Esophagus squamous epithelium (tissue), 5 donors: ENCODE measurements at places on chromosomes 12 and 14.

- DNase-seq = no peak
Observed at GRCh38 chr14:44961151-44961553, 595 bp downstream of the KLHL28 start.

DNA sequence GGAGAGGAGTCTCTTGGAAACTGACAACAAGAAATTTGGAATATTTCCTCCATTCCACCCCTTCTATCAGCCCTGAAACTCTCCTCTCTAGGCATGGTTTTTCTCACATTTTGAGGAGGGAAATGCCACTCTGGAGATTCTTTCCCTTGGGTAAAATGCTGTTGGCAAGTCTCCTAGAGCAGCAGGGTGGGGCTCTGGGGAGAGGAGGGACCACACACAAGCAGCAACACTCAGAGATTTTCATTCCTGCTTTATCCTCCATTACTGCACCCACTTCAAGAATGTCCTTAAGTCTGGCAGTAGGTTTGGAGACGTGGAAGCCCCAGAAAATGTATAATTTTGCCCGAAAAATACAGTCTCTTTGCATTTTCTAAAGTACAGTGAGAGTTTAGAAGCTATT, 130.8 kb upstream of the FLRT2 start:
- no peak for DNase-seq

- DNase-seq = no peak
Observed at GRCh38 chr14:94400422-94400841, 12.0 kb upstream of the SERPINA1 start.

DNA sequence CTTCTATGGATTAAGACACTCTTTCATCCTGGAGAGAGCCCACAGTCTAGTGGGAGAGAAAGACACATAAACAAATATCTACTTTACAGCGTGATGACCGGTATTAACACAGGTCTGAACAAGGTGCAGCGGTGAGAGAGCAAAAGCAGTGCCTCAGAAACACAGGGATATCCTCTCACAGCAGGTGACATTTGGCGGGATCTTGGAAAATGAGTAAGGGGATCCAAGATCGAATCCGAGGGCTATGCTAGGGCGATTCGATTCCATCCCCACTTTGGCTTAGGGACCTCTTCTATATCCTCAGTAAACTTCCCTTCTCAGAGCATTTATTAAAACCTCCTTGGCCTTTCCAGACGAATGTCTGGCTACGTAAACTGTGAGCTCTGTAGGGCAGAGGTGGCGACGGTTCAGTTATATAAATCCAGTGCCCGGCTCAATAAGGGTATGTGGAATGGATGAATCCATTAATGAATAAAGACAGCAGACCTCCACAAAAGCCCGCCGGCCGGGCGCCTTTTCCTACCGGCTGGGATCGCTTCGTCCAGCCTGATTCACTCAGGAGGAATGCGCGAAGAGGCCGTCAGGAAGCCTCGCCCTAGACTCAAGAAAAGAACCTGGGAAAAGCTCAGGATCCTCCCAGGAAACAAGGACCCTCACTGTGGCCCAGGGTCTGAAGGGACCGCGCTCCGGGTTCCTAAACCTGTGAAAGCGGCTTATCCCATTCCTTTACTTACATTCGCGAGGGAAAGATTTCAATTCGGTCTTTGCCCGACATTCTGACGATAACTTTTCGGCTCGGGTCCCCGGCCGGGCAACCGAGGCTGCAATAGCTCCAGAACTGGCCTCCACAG, 455 bp downstream of the ATP6V1D start:
- no peak for DNase-seq

GRCh38 chr14:52844262-52845060, 53.1 kb upstream of the GNPNAT1 start:
- DNase-seq = no peak

DNA sequence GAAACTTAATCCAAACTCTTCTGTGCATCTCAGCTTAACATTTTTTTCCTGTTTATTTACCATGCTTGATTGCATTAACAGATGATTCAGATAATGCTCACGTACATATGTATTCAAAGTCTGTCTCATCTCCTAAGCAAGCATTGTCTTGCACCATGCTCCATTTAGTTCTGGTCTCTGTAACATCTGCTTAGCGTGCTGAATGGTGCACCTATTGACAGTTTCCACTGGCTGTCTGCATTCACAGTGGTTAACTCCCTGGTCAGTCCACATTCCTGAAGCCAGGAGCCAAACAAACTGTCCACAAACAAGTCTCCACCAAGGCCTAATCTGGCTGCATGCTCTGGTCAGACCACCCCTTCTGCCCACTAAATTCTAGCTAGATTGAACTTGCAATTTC, 83.9 kb downstream of the KNTC1 start:
- DNase-seq = no peak

GRCh38 chr14:59055439-59056045, 132.9 kb upstream of the DAAM1 start:
- DNase-seq = no peak

GRCh38 chr14:94397289-94398181, 9.1 kb upstream of the SERPINA1 start:
- no peak for DNase-seq

GRCh38 chr12:15163030-15163976, 57.9 kb downstream of the RERG start:
- no peak for DNase-seq

GRCh38 chr14:105419195-105420091, at the start of gene MTA1:
TSS of gene MTA1 (plus strand) at chr14:105419827. CDS start at chr14:105420036, 209 bp downstream.
- DNase-seq = no peak

GRCh38 chr14:99146616-99147365, 125.2 kb downstream of the BCL11B start:
- no peak for DNase-seq

- no peak for DNase-seq
Observed at GRCh38 chr14:47442211-47442610, 233.2 kb downstream of the MDGA2 start.

DNA sequence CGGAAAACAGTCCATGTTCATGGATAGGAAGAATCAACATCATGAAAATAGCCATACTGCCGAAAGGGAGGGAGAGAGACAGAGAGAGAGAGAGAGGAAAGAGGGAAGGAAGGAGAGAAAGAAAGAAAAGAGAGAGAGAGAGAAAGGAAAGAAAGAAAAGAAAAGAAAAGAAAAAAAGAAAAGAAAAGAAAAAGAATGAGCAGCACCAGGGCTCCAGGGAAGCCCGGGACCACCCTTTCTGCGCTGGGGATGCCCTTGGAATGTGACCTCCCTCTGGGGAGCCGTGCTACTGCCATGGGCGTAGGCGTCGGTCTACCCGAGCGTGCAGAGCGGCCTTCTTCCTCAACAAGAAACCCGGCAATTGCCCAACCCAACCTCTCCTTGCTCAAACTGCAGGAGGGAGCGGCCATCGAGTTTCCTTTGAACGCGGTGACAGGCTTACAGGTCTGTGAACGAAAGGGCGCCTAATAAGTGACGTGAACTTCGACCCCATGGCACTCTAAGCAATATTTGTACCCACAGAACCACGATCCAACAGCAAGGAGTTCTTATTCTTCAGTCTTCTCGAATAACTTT, 16.9 kb downstream of the OR6S1 start:
- DNase-seq = no peak

DNA sequence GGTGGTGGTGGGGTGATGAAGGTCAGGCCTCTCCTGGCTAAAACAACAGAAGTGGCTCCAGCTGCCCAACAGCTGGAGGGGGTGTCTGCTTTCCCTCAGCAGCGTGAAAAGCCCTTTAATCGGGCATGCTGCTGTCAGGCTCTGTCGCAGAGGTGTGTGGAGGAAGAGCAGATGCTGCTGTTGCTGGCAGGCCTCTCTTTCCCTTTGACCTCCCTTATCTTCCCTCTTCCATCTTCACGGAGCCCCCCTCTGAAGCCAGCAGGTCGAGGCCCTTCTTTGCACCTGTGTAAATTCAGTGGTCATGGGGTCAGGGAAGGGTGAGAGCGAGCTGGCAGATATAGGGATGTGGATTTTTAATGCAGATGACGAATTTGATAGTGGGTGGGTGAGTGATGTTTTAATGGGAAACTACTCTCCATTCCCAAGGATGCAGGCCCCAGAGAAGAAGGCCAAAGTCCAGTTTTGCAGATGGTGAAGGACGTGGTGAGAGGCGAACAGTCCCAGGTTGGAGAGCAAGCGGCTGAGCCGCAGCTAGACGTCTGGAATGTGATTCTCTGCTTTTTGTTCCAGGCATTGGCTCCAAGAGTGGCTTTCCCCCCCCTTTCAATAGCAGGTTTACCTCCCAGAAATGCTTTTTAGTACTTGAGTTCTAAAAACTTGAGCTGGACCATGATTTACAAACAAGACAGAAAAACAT, 64.0 kb downstream of the SMOC1 start:
- DNase-seq = no peak

GRCh38 chr14:93100570-93100969, 15.2 kb downstream of the ITPK1 start:
- DNase-seq = no peak

- no peak for DNase-seq
Observed at GRCh38 chr14:93207468-93208308, 632 bp downstream of the UBR7 start.

DNA sequence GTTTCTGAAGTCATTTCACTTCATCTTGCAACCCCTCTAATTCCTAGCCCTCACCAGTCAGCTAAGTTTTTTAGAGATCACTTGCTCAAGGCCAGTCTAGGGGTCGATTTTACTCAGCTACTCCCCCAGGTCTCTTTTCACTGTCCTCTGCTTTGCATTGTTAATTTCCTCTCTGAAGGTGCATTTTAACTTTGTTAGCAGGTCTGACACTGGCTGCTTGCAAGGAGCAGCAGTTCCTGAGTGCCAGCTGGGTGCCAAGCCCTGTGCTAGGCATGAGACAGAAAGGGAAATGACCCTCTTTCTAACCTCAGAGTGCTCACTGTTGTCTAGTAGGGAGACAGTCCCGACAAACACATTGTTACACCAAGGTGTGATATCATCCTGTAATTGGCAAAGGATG, 17.8 kb upstream of the DACT1 start:
- no peak for DNase-seq

DNA sequence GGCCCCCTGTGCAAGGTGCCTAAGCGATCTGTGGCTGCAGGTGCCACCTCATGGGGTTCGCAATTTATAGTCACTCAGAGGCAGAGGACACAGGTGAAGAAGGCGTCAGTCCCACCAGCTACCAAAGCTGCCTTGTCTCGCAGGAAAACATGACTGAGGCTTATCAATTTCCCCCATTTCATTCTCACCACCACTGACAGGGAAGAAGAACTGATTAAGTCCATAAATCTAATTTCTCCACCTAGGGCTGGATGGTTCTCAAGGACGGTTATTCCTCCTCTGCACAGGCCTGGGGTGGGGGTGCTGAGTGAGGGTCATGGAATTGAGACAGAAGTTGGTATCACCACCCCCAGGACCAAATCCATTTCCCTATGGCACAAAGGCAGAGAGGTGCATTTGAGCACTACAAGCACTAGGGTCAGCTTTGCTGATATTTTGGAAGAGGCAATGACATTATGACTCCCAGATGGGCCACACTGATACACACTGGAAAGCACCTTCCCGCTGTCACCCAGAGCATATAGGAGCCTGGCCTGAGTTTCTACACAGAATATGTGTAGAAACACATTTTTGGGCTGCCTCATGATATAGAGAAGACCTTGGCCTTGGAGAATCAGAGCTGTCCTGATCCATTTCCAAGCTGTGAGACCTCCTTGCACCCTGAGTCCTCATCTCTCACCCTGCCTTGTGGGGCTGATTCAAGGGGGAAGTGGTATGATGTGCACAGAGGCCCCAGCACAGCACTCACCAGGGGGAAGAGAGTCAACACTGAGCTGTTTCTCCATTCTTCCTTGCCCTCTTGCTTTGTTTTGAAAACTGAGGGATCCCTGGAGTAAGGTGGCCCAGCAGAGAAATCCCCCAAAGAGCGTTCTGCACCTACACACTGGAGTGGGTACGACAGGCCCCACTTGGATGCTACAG, 59.4 kb downstream of the PITPNM2 start:
- DNase-seq = no peak

DNA sequence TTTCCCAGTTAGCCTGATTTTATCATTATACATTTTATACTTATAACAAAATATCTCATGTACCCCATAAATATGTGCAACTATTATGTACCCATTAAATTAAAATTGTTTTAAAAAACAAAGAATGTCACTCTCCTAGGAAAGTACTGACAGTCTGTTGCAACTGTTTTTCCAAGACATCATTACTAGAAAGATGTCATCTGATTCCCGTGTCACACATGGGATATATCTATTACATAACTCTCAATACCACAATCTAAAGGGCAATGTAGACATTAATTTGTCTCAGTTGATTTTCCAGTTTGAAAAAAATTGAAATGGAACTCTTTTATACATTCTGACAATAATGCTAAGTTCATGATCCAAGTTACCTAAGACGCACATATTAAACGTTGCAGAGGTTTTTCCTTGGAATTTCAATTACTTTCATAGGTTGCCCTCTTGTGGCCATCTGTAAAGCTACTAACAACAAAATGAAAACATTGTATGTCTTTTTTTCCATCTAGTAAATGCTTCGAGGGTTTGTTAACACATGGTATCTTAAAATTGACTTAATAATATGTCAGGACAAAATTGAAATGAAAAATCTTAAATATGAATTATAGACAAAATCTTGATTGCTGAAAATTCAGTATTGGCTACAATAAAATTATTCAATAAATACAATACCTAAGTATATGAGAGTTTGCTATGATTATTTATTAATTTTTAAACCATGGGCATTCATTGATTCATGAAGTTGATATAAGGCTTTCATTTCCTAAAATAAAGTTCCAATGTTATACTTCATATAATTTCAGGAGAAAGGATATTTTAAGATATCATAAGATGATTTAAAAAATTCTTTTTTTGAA, 131.6 kb downstream of the PPFIA2 start:
- DNase-seq = no peak

GRCh38 chr12:71610031-71610795, 53.4 kb downstream of the ZFC3H1 start:
- no peak for DNase-seq

DNA sequence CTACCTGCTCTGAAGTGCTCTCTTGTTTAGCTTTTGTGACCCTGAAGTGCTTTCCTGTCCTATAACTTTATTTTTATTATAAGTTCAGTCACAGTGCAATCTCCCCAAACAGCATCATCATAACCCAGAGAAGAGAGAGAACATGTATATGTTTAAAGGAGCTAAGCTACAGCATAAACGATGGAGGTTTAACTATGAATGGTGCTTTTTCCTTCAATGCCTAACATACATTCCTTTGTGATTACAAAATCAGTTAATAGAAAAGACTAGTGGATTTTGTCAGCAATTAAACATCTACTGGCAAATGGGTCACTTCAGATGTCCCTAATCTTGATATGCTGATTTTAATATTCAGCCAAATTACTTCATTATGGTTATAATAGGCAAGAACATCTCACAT, 46.4 kb downstream of the ZFYVE21 start:
- DNase-seq = no peak

- no peak for DNase-seq
Observed at GRCh38 chr12:4569261-4569660, 7.3 kb downstream of the DYRK4 start.
